ENCODE measurements at places on chromosomes 11 and 22. TPM values are rescaled to one million over a fixed set of nuclear protein-coding genes. Genes with fewer than 3 reads are reported as not detected.

Gene RIMBP3C
- polyA plus RNA-seq: 0.07 TPM

Gene PKNOX2
- 1.2 TPM for polyA plus RNA-seq

Gene WBP2NL
- not detected for polyA plus RNA-seq

Gene HEPN1
- not detected for polyA plus RNA-seq

Gene APOL2
- polyA plus RNA-seq: not detected

Gene CELSR1
- 0.14 TPM for polyA plus RNA-seq

Gene PLAAT5
- polyA plus RNA-seq: not detected

Gene ARSA
- 41.4 TPM for polyA plus RNA-seq

Gene LARGE2
- polyA plus RNA-seq: not detected

Gene RANBP1
- polyA plus RNA-seq: 341 TPM

Data from neural cell (in vitro differentiated cells).